ENCODE measurements at places on chromosomes 4 and X. TPM values are rescaled to one million over a fixed set of nuclear protein-coding genes. Genes with fewer than 3 reads are reported as not detected.

TMEM47 gene
- 2.8 TPM for total RNA-seq

H2BW2 gene
- not detected for total RNA-seq

GRPR gene
- 0.56 TPM for total RNA-seq

DNA sequence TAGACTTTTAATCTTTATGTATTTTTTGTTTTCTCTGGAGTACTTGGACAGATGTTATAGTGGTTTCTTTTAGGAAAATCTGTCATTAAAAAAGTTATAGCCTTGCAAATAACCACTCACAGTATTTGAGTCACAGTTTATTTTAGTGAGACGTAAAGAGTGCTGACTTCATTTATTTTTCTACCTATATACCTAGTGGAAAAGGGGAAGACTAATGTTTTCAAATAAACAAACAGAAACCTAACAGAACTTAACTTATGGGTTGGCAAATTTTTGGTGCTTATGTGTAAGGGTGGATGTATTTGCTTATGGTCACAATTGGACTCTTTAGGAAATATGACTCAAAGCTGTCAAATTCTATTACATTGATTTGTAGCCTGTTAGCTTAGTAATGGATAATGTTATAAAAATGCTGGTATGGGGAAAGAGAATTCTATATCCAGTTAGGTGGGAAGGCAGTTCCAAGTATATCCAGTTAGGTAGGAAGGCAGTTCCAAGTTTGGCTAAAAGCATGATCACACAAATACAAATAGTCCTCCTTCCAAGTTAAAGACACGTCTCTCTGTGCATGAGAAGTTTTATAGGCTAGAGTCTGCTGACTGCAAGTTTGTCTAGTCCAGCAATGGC is 61.9 kb downstream of the SLC9A6 start:
- no peak for DNase-seq

GRCh38 chr4:119124352-119124751 is 11.3 kb upstream of the MYOZ2 start:
- no peak for DNase-seq

- no peak for DNase-seq
Measured at GRCh38 chrX:13890806-13891205, 73.9 kb upstream of the GPM6B start.

DNA sequence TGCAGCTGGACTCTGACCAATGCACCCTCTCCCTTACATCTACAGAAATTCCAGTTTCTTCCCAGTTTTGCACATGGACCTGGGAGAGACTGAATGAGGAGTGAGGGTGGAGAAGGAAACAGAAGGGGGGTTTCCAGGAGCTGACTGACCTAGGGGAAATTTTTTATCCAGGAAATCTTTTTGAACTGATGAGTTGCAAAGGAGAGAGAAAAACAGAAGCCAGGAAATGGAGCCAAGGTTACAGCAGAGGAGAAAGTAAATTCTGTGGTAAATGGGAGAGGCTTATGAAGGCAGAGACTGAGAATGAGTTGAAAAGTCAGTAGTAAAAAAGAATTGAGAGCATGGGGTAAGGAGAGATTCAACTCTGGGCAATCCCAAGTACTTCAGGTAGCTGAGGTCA is 192.8 kb downstream of the SMIM20 start:
- no peak for DNase-seq

Data from glutamatergic neuron (in vitro differentiated cells).